ENCODE measurements at places on chromosomes 6 and 20.

DNA sequence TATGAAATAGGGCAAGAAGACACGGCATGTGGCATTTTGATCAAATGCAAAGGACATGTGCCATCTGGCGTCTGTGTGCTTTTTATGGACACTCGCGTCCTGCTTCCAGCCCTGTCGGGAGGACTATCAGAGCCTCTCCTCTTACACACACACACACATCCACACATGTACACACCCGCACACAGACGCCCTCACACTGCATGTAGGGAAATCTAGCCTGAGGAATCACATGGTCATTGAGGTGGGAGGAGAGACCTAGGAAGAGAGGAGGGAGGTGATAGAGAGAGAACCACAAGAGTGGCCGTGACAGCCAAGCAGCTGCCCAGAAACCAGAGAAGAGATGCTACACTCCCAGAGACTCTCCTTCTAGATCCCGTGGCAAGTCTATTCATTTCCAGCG lies 105.9 kb upstream of the CDYL start:
- no peak for DNase-seq

- DNase-seq, result no peak
Measured at GRCh38 chr6:129475477-129476247, 234.3 kb downstream of the ARHGAP18 start.

DNA sequence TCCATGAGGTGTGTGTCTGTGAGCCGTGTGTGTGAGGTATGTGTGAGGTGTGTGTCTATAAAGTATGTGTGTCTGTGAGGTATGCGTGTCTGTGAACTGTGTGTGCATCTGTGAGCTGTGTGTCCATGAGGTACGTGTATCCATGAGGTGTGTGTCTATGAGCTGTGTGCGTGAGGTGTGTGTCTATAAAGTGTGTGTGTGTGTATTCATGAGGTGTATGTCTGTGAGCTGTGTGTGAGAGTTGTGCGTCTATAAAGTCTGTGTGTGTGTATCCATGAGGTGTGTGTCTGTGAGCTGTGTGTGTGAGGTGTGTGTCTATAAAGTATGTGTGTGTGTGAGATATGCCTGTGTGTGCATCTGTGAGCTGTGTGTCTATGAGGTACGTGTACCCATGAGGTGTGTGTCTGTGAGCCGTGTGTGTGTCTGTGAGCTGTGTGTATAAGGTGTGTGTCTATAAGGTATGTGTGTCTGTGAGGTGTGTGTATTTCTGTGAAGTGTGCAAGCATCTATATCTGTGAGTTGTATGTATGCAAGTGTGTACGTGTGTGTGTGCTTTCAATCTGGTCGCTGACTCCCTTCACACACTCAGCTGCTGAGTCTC lies 91.9 kb upstream of the FOXP4 start:
- no peak for DNase-seq

GRCh38 chr20:64010711-64011237 lies 25.2 kb upstream of the C20orf204 start:
- no peak for DNase-seq

DNA sequence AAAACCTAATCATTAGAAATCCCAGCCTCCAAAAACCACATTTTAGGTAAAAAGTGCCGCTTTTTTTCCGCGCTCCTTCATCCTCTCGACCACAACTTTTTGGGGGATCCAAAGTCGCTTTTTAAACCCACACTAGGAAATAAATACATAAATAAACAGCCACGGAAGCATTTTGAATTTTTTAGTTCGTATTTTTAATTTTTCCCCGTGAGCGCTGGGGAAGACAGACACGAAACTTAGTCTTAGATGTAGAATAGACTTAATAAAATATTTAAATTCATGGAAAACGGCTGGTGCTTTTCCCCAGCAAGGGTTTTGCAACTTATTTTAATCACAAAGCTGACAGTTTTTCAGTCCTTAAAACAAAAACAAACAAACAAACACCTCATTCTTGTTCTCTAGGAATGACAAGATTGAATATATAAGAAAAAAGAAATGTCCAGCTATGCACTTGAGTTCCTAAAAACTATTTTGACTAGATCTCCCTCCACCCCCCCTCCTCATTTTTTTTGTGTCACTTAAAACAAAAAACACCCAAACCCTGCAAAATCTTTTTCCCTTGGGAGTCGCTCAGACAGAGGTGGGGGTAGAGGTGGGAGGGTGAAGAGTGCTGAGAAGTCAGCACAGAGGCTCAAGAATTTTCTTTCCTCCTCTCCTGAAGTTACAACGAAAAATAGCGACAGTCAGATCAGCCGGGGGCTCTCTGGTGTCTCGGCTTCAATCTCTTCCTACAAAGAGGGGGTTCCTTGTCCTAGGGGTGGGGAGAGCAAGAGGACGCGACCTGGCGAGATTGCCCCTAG lies 43.4 kb upstream of the SUPT3H start:
- DNase-seq, result no peak

DNA sequence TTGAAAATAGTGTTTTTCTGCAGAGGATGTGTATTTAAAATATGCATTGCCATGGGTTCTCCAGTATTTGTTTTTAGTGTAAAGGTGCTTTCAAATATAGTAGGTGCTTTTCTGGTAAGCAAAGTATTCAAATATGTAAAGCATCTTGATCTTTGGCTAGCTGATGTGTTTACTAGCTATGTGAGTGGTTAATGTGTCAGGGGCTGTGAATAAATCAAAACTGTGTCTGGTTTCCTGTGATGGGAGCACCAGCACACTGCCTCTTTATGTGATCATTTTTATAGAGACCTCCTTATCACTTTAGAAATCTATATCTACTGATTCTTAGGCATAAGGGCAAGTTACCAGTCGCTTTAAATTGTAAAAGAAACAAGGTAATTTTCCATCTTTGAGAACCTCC lies 388.9 kb upstream of the MAN1A1 start:
- DNase-seq, result no peak

GRCh38 chr6:25476126-25476525 lies 175.9 kb upstream of the SCGN start:
- no peak for DNase-seq

DNA sequence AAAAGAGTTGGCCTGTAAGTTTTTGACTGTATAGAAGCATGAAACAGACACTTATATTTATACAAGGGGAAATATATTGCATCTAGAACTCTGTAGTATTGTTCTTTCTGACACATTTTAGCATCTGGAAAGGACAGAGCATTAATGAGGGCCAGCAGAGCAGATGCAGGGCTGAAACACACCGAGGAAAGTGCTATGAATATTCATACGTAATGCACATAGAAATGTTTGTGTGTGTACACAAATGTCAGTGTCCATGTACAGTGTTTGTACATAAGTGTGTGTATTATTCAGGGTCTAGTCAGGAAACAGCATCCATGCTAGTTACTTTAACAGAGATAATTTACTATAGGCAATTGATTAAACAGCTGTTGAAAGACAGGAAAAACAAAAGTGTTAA lies 146.5 kb upstream of the DTNBP1 start:
- no peak for DNase-seq

DNA sequence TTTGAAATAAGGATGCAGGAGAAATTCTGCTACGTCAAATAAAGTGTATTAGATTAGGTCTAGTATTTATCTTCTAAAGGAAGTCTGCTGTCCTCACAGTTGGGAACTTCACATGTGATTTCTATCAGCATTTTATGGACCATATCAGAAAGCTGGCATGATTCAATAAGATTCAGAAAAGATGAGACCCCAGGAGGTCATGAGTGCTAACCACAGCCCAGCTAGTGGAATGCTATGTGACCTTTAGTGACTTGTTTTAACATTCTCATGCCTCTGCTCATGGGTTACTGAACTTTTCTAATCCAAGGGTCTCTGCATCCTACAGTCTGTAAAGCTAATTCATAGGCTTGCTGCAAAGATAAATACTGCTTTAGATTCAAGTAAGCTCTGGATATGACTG lies 150.1 kb downstream of the GMPR start:
- DNase-seq, result no peak

- no peak for DNase-seq
Measured at GRCh38 chr6:34370361-34370760, 22.1 kb downstream of the NUDT3 start.

DNA sequence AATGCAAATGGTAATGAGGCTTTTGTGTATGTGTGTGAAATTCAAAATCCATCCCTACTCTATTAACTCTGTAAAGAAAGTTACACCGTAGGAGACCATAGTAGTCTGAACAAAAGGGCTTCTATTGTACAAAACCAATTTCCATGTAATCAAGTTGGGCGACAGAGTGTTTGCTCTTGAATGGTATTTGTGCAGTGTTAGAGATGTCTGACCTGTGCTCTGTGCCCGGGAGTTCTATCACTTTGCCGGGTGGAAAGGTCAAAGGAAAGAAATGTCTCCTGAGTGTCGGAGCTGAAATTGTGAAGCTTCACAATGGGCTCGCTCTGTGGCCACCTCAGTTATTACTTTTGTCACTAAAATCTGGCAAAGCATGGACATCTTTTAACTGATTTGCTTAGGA lies 312.0 kb downstream of the SAMD5 start:
- DNase-seq, result no peak

DNA sequence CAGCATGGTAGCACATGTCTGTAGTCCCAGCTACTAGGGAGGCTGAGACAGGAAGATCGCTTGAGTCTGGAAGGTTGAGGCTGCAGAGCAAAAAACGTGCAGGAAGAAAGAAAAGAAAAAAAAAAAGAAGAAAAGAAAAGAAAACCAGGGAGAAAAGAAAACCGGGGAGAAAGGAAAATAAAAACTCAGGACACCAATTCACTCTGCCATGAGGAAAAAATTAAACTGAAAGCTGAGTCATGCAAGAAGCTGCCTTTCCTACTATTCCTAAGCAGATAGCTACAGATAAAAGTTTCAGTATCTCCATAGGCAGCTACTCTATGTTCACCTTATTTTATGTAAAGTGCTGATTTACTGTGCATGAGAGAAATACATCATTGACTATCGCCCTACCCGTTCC lies 10.5 kb downstream of the PTGIS start:
- DNase-seq, result no peak

DNA sequence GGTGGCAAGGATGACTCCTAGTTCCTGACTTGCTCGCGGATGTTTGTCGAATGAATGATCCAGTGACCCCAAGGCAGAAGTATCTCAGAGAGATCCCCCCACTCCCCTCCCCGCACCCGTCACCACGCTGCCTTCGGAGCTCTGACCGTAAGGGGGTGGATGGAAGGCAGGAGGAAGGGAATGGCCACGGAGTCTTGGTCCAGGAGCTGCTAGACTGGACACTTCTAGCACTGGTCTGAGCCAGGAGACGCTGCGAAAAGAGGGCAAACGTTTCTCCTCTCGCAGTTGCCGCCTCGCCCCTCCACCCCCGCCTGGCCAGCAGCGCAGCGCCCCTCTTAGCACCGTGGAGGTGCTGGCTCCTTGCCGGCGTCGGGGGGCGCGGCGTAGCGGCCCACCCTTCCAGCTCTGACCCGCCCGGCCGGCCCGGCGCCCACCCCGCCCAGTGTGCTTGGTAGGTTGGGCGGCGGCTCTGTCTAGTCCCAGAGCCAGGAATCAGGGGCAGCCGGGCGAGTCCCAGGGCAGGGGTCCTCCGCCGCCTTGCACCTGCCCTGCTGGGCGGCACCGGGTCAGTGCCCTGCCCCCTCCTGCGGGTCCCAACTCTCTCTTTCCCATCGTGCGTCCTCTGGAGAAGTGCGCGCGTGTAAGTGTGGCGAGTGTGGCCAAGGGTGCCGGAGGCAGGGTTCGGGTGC lies 2.4 kb upstream of the DBNDD2 start:
- DNase-seq, result no peak

DNA sequence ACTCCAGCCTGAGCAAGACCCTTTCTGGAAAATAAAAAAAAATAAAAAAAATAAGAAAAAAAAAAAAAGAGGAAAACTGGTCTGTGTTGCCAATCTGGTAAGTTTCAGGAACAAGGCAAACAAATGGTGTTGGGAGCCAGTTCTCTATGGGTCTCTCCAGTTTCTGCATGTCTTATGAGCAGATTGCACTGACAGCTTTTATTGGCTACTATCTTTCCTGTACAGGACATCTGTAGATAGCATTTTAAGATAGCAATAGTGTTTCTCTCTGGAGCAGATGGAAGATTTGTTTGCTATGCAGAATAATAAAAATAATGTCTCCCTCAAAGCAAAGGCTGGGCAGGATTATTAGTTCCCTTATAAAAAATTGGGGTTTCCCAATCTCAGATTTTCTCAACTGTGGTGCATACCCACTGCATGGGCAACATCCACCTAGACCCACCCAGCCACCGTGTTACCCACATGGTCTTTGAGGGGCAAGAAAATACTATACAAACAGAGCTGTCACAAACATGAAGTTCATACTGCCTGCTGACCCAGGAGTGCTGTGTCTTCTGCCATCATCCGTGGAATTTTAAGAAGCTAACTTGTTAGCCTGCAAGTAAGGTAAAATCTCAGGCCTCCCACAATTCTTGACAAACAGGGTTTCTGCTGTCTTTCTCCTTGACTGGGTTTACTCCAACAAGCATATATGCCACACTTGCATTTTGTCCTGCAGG lies 9.5 kb downstream of the GMDS start:
- no peak for DNase-seq

- DNase-seq, result no peak
Measured at GRCh38 chr6:150659046-150659763, 59.5 kb downstream of the PLEKHG1 start.

DNA sequence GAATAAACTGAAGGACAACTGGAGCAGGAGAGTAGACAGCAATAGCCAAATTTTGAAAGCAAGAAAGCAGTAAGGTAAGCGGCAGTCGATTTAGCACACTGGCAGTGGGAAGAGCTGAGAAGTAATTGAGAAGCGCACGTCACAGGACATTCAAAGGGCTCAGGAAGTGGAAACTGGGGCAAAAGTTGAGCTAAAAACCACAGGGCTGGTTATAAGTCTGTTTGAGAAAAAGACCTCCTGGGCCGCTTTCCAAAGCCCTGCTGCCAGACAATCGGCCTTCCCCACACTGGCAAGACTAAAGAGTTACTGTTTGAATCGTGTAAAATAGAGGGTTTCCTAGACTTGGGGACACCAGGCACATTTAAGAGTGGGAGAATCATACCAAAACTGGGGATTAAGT lies 161.4 kb downstream of the DNAH8 start:
- no peak for DNase-seq

DNA sequence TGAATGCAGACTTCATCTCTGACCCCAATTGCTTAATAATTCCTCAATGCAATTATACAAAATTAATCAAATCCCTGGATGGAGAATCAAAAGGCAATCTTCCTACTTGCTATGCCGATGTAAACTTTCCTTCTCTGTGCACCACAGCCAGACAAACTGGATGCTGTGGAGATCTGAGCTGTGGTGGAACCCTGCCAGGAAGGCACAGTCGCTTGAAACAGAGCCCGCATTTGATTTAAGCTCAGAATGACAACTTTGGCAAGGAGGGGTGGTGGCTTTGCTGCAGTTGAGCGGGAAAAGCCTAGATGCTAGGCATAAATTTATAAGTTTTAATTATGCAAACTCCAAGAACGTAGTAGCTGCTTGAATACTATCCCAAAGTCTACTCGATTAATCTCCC lies 190.8 kb downstream of the MTFR2 start:
- DNase-seq, result no peak

All from activated CD8-positive, alpha-beta memory T cell treated with anti-CD3 and anti-CD28 coated beads for 4 hours (primary cell).